ENCODE measurements at places on chromosomes 12 and 14.

DNA sequence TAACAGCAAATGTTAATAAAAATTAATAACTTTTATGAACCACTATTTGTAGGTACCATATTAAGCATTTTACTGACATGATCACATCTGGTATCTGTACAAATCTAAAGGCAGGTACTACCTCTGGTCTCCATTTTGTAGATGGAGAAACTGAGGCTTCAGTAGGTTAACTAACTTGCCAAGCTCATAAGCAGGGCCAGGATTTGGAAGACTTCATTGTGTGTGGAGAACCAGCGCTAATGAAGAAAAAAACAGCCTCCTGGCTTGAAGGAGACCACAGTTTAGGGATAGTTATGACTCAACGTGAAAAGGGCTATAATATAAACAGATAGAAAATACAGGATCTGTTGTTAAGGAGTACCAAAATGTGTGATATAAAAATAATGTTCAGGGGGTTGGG is 1.0 kb downstream of the NUP37 start:
- no peak for DNase-seq

DNA sequence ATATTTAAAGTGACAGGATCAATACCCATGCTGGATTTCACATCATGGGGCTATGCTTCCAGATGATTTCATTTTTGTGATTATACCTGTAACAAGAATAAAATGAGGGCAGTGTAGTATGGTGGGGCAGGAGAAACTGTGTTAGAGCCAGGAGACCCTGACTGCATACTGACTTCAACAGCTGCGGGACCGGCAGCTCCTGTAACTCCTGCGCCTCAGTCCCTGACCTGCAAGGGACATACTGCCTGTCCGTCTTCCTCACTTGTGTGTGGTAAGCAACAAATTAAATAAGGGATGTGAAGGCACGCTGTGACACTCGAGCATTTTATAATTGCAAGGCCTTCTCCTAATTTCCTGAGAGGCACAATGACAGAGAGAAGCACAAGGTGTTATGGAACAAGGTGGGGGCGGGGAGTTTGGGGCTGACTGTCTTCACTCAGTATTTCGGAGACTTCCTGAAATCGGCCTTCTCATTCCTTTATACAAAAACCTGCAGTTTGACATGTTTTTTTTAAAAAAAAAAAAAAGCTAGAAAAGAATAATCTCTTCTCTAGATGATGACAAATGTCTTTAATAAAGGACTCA is 164.2 kb downstream of the TTC7B start:
- no peak for DNase-seq

DNA sequence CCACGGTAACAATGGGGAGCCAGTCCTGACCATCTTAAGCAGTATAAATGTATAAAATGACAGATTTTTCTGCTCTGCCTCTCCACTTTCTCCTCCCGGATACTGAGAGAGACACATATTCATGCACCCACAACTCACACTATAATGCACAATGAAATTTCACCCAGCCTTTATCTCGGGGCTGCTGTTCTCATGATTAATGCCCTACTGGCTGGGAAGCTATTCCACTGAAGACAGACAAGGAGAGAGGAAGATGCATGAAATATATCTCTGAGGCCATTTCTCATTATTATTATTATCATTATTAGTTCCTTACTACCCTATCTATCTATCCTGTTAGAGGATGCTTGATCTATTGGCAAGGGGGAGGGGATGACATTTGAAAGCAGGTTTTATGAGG is 501.7 kb downstream of the DIO2 start:
- DNase-seq = no peak

- DNase-seq = no peak
These were observed 184.2 kb downstream of the KCNA5 start for GRCh38 chr12:5227708-5228373.

DNA sequence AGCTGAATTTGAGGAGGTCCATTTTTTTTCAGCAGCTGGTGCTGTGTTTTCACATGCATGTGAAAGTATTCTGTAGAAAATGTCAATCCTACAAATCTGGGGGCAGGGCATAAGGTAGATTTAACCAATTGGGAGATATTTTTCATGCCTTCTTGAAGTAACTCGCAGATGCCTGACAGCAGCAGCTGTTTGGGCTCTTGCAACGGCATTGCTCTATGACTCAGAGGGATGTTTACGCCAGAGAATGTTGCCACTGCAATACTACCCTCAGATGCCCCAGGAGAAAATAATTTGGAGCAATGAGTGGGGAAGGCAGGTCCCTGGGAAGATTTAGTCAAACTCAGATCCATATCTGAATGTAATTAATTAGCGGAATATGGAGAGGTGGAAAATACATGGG is 42.5 kb upstream of the MYBPC1 start:
- no peak for DNase-seq

DNA sequence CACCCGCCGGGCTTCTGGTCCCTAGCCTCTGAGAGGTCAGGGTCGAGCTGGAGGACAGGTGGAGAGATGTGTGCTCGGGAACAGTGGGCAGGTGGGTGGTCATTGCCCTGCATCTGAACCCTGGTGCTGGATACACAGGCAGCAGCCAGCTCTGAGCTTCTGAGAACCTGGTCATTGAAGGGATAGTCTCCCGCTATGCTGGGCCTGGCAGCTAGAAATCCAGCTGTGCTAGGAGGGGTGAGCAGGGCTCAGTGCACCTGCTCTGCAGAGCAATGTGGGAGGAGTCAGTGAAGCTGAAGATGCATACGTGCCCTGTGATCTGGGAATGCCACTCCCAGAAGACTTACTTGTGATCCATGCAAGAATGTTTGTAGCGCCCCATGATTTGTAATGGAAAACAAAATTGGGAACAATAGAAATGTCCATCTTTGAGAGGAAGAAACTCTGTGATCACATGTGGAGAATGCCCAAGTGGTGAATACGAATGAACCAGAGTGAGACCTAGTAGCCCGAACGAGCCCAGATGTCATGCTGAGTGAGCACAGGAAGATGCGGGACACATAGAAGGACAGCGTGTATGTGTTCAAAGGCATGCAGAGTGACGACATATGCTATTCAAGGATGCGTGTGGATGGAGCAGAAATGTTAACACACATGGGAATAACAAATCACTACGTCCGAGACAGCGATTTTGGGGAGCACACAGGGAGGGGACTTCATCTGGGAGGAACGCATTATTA is 63.4 kb downstream of the AACS start:
- DNase-seq = no peak

DNA sequence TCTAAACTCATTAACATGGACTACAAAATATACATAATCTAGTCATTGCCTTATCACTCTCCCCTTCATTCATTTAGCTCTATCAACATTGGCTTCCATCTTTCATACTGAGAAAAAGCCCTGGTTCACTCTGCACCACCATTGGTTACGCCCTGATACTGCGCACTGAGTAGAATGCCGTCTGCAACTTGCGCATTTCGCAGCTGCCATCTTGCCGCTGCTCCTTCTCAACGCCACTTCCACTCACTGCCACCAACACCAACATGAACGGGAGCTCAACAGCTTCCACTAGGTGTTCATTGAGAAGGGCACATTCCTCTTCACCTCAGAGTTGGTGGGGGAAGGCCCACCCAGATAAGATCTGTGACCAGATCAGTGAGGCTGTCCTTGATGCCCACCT is 71.3 kb downstream of the EEA1 start:
- no peak for DNase-seq

GRCh38 chr14:102606296-102606695 is 13.8 kb downstream of the RCOR1 start:
- DNase-seq = no peak

- no peak for DNase-seq
These were observed 183.1 kb downstream of the EGLN3 start for GRCh38 chr14:33767586-33768457.
